Dorsolateral prefrontal cortex (tissue), 122 donors: ENCODE measurements at places on chromosomes 3 and 15. TPM values are rescaled to one million over a fixed set of nuclear protein-coding genes. Genes with fewer than 3 reads are reported as not detected.

The MOBP gene
- 365 TPM for total RNA-seq

The IL20RB gene
- 2.7 TPM for total RNA-seq

The CD200 gene
- total RNA-seq: 86.5 TPM

The DAZL gene
- 0.13 TPM for total RNA-seq

The IL5RA gene
- not detected for total RNA-seq

The MORC1 gene
- total RNA-seq: not detected

The ADPRH gene
- 5.3 TPM for total RNA-seq

The SIDT1 gene
- 44.1 TPM for total RNA-seq

DNA sequence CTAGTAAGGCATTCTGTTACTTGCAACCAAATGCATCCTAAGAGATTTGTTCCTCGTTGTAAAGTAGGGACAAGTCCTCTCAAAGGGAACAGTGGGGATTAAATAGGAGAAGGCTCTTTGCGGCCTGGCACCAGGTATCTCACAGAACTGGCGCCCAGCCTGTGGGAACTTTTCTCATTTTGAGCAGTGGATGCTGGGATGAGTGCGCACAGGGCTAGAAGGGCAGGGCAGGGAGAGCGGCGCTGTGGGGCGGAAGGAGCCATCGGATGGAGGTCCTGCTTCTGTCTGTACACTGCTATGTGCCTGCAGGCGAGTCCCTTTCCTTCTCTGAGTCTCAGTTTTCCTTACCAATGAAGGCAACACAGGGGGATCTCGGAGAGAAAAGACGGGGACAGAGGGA is 50.6 kb downstream of the WNT7A start:
- no peak for DNase-seq

DNA sequence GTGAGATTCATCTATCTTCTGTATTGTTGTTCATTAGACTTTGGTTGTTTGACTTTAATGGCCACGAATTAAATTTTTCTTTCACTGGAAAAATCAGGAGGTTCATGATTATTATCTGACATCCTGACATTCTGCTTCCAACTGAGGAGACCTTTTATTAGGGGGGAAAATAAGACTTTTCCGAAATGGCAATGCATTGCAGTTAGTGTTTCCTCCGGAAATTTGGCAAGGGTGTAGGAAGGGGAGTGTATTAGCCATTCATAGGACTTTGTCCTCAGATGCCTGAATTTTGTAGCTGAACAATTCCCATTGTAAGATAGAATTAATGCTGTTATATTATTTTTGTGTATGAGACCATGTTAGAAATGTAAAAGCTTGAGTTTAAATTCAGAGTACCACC is 450.6 kb upstream of the TGFBR2 start:
- DNase-seq: no peak

- DNase-seq: no peak
Measured at GRCh38 chr3:168714609-168715240, 619.0 kb upstream of the GOLIM4 start.

DNA sequence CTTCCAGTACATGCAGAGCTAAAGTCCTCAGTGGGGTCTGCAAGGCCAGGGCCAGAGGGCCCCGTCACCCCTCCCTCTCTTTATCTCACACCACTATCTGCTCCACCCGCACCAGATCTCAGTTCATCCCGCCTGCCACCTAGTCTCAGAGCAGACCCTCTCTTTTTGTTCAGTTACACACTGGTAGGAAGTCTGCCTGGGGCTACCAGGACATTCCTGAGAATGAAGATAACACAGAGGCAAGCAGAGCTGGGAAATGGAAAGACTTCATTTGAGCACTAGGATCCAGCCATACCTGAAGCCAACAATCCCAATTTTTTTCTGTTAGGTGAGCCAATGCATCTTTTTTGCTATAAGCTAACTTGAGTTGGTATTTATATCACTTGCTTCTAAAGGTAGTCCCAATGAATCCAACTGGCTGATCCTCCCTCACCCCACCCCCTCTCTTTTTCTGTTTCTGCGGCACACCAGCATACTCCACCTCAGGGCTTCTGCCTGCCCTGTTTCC is 24.5 kb downstream of the ATP2B2 start:
- no peak for DNase-seq

DNA sequence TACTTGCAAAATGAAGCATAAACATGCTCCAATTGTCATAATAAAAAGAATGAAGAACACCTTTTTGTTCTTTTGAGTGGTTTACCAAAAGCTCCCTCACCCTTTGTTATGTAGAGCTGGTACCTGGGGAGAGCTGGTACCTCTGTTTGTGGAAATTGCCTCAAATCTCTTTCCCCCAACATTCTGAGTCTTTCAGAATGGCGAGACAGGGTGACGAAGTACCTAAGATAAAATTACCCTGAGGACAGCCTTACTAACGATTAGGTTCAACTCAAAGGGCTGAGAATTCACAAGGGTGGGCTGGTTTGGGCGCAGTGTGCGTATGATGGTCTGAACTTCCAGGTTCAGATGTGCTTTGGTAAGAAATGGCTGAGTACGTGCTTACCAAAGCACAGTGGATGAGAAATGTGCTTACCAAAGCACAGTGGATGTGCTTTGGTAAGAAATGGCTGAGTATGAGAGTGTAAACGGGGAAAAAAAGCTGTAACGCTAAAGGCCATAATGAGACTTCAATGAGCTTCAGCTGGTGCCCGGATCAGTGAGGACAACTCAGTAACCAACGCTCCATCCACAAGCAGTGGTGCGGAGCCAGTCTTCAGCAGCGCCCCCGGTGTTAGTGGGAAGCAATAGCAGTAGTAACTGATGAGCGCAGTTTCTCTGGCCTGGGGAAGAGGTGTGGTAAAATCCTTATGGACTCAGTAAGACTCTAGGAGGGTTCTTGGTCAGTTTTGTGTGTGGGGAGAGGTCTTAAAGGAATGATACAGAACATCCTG is 72.3 kb upstream of the LRIG1 start:
- DNase-seq: no peak

- DNase-seq: no peak
Measured at GRCh38 chr3:24426896-24427295, 67.8 kb downstream of the THRB start.

GRCh38 chr3:53016236-53016635 is 29.6 kb downstream of the SFMBT1 start:
- no peak for DNase-seq

- DNase-seq: no peak
Measured at GRCh38 chr3:26505399-26505798, 117.2 kb upstream of the LRRC3B start.

DNA sequence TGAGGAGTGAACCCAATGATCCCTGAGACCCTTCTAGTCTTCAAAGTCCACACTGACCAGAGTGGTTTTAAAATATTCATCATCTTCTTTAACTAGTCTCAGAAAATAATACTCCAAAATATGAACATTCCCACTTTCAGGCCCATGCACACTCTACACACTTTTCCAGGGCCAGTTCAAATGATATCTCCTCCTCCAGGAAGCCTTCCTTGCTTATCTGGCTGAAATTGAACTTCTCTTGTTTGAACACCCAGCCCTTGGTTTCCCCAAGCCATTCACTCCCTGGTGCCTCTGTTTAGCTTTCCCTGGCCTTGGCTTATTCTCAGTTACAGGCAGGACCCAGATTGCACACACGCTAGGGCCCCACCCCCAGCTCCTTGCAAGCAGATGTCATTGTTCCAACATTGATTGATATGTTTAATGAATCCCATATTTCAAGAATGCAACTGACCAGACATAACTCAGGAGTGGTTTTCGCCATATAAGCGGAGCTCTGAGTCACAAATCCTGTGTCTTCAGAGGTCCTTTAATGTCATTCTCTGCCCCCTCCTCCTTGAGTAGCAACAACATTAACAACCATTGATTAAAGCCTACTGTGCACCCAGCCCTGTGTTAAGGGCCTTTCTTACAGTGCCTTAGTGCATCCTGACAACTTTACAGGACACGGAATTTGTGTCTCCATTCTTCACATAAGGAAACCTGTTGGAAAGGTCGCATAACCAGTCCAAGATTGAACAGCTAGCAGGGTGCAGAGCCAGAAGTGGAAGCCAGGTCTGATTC is 2.1 kb downstream of the ITGA11 start:
- DNase-seq: no peak

DNA sequence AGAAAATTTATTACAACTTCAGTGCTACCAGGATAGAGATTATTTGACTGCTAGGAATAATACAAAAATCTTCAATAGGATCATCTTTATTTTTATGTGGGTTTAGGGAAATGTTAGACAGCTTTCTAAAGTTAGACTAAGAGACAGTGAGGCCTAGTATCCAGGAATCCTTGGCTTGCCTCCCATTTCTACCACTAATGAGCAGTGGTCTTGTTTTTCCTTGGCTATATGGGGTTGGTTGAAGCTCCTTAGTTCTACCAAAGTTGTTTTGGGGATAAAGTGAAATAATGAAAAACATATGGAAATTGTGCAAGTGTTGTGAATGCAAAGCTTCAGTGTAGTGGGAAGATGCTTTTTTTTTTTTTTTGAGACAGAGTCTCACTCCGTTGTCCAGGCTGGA is 16.8 kb downstream of the AP4E1 start:
- no peak for DNase-seq

- no peak for DNase-seq
Measured at GRCh38 chr3:146834917-146835316, 229.8 kb upstream of the PLSCR5 start.

GRCh38 chr15:73796331-73796831 is 43.2 kb upstream of the INSYN1 start:
- no peak for DNase-seq

DNA sequence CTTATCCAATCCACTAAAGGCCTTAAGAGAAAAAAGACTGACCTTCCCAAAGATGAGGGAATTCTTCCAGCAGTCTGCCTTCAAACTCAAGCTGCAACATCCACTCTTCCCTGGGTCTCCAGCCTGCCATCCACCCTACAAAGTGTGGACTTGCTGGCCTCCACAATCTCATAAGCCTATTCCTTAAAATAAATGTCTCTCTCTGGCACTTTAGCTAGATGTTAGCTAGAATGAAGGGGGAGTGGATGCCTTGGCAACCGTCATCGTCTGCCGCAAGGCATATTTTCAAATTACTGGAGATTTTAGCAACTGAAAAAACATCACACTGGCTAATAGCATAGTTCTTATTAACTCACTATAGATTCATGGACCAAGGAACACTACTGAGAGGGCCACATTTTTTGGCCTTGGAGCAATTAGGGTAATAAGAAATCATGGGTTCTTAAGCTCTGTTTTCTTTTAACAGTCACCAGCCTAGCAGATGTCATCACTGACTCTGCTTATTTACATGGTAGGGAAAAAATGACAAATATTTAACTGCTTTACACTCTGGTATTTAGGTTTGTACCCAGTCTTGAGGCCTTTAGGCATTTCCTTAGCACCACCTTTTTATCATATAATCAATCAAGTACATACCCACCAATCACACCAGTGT is 245.3 kb downstream of the MYRIP start:
- DNase-seq: no peak

DNA sequence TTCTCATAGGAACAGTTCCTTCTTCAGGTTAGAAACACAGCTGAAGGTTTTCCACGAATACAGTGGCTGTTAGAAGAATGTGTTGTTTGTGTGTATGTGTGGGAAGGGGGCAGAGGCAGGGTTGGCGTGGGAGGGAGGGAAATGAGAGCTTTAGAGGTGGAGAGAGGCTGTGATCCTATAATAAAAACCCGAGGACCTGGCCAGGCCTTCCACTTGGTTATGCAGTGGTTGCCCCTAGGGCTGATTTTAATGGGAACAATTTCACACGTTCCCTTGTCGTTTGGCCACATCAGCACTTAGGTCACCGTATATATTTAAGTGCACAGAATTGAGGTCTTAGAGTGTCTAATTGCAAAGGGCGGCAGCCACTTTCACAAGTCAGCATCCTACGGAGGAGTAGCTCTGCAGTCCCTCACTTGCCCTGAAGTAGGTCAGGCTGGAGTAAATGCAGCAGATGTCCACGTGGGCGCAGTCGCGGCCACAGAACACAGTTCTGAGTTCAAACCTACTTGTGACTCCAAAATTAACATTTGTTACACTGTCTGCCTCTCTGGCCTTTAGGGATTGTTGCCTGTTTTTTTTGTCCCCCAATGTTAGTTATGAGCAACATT is 85.6 kb downstream of the PDCD6IP start:
- DNase-seq: no peak

DNA sequence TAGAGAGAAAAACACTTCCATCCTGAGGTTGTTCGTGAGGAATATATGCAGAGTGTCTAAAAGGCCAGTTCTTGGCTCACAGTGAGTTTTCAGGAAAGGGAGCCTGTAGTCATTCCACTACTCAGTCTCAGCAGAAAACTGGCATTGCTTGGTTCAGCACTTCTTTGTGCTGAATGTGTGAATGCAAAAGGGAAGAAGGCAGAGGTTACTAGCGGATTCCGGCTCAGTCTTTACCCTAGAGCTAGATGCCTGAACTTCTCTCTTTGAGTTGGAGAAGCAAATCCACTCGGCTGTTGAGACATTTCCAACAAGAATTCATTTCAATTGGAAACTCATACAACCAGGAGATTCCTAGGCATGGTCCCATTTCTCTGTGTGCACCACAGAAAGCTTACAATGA is 23.1 kb upstream of the FRMD4B start:
- DNase-seq: no peak

GRCh38 chr15:60301024-60301423 is 96.8 kb downstream of the ANXA2 start:
- no peak for DNase-seq

DNA sequence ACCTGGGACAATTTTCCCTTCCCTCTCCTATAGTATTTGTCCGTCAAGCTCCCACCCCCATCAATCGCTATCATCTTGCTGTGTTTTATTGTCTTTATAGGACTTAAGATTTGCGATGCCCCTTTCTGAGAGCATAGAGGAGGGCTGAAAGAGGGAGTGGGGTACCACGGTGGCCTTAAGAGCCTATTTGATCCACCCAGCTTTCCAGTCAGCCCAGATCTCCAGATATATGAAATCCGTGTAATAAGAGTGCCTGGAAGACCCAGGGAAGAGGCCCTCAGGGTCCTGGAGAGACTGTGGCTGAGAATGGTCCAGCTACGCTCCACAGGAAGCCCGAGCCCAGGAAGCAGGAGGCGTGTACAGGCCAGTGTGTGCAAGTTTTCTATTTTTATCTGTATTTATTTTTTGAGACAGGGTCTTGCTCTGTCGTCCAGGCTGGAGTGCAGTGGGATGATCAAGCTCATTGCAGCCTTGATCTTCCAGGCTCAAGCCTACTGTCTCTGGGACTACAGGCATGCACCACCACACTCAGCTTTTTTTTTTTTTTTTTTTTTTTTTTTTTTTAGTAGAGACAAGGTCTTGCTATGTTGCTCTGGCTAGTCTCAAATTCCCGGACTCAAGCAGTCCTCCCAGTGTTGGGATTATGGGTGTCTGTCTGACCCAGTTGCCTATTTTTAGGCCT is 964 bp upstream of the NCKIPSD start:
- no peak for DNase-seq

DNA sequence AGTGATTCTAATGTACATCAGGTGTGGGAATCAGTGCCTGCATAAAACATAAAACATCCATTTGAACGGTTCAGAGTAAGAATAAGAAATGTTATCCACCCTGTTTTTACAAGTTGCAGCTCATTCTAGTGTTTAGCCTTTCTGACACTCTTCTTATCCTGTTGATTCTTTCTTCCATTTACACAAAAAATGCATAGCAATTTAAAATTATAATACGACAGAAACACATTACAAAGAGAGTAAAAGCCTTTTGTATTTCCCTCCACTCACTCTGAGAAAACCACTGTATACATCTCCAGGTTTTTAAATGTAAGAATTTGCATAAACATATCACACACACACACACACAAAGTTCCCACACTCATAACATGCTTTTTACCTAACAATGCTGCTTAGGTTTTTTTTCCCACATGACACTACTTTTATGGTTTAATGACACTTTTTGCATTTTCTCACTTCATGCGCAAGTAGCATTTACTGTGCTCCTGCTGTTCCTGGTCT is 199.8 kb downstream of the CNTN6 start:
- DNase-seq: no peak
